ENCODE measurements at places on chromosomes 2 and 18.

DNA sequence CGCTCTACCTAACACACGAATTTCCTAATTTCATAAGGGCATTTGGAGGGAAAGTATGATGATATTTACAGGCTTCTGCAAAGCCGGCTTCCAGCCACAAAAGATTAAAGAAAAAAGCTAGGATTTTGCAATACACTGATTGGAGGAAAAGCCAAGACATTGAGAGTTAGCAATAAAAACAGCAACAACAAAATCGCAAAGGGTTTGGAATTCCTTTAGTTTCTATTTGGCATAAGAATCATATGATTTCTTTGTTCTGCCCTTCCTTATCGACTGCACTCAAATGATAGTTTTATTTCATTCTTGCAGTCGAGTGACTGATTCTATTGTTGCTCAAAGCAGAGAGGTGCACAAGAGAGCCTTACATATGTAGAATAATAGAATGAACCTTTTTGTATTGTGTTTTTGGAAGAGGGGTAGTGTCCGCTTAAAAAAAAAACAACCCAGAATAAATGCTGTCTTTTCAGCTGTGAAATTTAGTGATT, 3.9 kb upstream of the ZNF532 start:
- no peak for DNase-seq

DNA sequence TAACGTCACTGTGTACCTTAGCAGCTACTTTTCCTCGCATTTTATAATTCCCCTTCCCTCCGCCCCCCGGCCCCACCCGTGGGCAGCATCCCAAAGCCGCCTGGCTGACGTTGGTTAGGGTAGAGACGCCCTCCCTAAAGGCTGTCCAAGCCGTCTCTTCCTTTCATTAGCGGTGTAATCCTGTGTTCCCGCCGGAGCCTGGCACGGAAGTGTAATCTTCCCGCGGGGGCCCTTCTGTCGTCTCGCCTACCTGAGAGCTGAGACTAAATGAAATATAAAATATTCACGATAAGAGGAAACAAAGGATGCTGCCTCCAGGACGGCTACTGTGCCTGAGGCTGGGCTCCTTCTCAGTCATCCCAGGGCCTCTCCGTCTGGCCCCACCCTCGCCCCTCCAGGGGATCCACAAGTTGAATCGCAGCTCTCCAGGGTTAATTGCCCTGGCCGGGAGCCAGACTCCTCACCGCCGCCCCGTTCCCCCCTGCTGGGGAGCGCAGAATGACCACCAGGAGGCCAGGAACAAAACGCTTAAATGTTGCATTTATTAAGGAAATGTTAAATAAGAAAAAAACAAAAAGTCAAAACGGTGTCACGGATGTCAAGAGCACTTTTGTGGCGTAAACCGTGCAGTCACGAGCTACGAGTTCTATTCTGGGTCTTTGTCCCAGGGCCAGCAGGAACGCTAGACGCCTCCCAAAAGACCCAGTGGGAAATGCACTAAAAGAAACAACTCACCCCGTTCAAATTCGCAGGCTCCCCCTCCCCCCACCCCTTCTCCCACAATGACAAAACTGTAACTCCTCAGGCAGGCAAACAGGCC, 1.5 kb downstream of the RPRM start:
- no peak for DNase-seq

DNA sequence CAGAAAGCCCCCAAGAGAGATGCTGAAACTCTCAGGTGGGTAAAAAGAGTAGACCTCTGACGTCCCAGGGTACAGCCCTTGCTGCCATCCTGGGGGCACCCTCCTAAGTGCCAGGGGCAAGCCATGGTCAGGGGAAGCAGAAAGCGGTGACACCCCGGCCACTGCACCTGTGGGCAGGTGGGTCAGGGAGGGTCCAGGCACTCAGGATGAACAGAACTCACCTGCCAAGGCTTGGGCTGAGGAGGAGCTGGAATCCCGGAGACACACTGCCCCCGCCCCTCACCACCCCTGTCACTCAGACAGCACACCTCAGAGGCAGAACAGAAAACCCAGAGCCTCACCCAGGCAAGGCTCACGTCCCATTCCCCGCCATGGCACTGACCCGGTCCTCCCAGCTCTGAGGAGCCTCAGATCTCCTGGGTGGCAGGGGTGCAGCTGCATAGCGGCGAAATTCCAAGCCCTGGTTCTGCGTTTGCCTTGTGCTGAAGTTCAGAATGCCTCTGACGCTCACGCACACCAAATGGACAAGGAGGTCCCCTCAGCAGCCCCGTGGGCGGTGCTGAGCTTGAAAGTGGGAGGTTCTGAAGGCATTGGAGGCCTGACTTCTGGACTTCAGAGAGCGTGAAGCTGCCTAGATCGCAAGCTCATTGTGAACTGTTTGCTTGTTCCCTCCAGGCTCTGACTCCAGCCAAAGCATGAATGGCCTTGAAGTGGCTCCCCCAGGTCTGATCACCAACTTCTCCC, 4.3 kb downstream of the GPR17 start:
- DNase-seq: no peak

GRCh38 chr2:63422556-63422955, 165.7 kb downstream of the WDPCP start:
- DNase-seq: no peak

DNA sequence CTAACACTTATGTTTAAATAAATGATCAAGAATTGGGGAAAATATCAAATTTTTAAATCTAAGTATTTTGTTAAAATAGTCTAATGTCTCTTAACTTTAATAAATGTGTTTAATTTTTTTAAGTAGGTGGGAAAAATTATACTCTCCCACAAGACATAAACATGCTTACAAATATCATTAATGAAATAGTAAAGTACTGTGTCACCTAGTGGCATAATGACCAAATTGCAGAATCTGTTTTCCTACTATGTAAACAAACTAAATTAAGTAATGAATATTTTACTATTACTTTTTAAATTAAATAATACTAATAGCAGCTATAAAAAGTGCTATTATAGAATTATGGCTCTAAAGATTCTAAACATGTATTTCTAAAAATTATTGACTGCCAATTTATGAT, 52.0 kb upstream of the CHAC2 start:
- no peak for DNase-seq

DNA sequence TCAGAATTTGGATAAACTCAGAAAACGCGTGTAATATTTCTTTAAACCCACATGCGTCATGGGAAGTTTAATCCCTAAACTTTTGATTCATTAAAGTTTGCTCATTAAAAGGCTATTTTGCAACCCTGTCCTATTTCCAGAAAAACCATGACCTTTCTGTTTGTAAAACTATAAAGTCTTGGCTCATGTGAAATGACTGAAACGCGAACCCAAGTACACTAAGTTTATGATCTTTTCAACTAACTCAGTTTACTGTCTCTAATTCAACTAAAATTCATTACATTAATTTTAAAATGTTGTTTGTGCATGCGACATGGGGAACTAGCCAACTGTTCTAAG, 3.9 kb upstream of the RPL31 start:
- no peak for DNase-seq

DNA sequence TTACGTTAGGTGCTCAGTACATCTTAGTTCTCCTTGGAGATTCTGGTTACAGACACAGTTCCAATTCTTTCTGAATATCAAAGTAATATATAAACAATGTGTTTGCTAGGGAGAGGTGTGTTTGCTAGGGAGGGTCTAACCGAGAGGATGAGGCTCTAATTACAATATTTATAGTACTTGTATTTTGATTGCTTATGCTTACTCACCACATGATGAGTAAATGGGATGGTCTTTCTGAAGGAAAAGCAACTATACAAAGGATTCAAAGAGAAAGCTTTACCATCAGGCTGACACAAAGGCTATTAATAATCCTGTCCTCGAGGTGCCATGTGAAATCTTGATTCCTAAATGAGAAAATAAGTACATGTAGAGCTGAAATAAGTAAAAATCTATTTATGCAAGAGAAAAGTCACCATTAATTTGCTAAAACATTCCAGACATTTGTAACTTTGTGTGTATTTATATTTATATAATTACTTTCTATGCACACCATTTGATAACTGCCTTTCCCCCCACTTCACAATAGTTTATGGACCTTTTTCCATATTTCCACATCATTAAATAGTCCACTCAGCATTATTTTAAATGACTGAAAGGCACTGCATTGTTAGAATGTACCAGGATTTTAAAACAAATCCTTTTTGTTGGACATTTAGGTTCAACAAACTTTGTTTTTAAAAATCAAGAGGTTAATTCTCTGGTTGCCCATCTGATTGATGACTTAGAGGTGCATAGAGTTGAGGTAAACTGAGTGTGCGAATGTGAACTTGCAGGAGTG, 94.5 kb upstream of the FN1 start:
- DNase-seq: no peak
